ENCODE measurements at places on chromosomes 5 and 9.

- DNase-seq = no peak
Measured at GRCh38 chr5:87526131-87526530, 113.4 kb upstream of the CCNH start.

GRCh38 chr5:2529371-2530092, 221.9 kb downstream of the IRX2 start:
- DNase-seq = no peak

- DNase-seq = peak; percentile 47
Measured at GRCh38 chr5:149274939-149275338, 3.3 kb downstream of the AFAP1L1 start.

- DNase-seq = no peak
Measured at GRCh38 chr5:54851449-54851848, 133.9 kb downstream of the ESM1 start.

DNA sequence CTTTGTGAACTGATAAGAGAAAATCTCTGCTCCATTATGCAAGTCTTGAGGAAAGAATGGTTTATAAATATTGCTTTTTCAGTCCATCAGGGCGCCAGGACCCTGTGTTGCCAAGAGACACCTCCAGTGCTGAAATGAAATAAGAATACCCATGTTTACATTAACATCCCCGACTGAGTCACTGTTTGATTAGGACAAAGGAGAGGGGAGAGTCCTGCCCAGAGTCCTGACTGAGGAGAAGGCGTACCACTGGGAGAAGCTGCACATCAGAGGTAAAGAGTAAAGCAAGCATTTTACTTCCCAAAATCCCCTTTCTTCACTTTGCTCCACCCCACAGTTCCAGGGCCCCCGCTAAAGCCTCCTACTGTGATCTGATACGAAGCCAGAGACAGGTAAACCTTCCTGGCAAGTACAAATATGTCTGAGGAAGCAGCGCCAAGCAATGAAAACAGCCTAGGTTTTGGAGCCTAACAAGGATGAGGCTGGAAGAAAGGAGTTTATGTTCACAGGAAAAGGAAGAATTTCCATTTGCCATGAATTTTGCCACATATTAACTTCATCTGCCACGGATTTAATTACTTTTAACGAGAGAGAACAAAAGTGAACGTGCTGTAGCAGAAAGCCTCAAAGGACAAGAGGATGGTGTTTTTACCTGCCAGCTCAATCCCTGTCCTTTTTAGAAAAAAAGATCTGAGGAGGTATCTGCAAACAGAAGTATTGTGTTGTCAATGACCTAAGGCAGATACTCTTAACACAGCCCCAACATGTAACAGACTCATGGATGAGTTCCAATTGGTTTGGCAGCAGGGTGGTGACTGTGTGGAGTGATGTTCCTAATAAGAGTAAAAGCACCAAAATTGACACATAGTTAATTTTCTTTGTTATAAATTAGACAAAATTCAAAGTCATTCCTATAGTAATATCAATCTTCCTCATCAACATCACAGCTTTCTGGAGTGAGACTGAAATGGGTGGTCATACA, 209.4 kb upstream of the TLE4 start:
- DNase-seq = no peak

- DNase-seq = no peak
Measured at GRCh38 chr9:84620338-84620737, 49.2 kb upstream of the NTRK2 start.

- DNase-seq = no peak
Measured at GRCh38 chr9:131274674-131275331, 1.5 kb downstream of the FAM78A start.

GRCh38 chr5:14066326-14066725, 76.8 kb upstream of the TRIO start:
- no peak for DNase-seq

All from AG20443 (cell line).